Liver (tissue), 10 donors: ENCODE measurements at places on chromosomes 16 and 17.

DNA sequence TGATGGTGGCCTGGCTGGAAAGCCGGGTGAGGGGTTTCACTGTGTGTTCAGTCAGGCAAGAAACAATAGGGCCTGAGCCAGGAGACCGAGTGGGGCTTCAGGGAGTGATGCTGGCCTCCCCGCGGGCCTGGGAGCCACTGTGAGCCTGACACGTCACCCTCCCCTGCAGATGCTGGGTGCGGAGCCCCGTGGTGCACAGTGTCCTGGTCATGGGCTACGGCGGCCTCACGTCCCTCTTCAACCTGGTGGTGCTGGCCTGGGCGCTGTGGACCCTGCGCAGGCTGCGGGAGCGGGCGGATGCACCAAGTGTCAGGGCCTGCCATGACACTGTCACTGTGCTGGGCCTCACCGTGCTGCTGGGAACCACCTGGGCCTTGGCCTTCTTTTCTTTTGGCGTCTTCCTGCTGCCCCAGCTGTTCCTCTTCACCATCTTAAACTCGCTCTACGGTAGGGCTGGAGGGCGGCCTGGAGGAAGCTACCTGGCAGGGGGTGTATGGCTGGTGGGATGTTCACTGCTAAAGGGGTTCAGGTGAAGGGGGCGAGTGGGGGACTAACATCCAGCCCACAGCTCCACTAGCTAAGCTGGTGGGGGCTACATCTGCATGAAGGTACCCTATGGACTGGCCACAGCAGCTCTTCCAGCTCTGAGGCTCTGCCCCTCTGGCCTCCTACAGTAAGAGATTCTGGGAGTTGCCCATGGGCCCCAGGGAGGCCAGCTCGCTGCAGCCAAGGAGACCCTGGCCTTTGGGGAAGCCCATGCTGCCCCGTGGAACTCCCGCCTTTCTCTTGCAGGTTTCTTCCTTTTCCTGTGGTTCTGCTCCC is 32.4 kb downstream of the ADGRG5 start:
- DNase-seq = no peak

GRCh38 chr16:8722025-8722348 is 47.6 kb downstream of the ABAT start:
- no peak for DNase-seq

- DNase-seq = no peak
These were observed 33.5 kb downstream of the GRIN2C start for GRCh38 chr17:74825952-74826719.

GRCh38 chr17:59846394-59847165 is 46.2 kb downstream of the TUBD1 start:
- DNase-seq = no peak

DNA sequence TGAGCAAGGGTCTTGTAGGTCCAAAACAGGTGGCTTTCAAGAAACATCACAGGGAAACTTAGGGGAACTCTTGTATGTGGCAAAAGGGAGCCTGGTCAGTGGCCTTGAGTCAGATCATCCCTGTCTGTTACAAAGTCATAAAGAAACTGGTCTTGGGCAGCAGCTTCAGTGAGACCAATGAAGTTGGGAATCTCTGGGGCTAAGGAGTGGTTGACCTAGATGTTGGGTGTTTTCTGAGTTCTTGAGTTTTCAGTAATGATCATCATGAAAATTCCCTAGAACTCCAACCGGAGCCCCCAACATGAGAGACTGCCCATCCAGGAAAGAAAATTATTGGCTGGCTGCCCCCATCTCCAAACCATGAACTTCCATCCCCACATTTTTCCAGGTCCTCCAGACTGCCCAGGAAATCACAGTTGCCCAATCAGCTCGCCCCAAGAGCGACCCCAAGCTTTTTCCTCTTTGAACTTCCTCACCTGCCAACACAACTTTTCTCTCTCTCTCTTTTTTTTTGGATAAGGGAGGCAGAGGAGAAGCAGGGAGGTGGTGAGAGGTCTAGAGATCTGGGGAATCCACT is 3.9 kb downstream of the CCR7 start:
- DNase-seq = no peak

GRCh38 chr17:77140878-77141767 is at the start of gene SEC14L1:
Gene SEC14L1 (plus strand): TSS chr17:77140969. CDS start chr17:77143597, 2,628 bp downstream.
- peak; percentile 70 for DNase-seq

- no peak for DNase-seq
These were observed 6.8 kb upstream of the SP6 start for GRCh38 chr17:47857551-47858455.

DNA sequence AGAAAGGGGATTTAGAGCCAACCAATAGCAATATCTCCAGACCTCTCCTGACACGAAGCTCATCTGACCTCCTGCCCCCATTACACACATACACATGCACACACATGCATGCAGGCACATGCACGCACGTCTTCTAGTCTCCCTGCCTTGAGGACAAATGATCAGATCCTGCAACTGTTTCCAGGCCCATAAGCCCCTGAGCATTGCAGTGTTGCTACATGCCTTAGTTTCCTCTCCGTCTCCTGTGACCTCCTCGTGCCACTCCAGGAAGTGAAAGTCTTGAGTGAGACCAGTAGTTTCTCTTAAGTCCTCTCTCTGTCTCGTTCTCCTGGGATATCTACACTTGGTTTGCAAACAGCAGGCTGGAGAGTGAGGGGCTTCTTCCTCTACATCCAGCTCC is 8.2 kb downstream of the CIITA start:
- DNase-seq = no peak

DNA sequence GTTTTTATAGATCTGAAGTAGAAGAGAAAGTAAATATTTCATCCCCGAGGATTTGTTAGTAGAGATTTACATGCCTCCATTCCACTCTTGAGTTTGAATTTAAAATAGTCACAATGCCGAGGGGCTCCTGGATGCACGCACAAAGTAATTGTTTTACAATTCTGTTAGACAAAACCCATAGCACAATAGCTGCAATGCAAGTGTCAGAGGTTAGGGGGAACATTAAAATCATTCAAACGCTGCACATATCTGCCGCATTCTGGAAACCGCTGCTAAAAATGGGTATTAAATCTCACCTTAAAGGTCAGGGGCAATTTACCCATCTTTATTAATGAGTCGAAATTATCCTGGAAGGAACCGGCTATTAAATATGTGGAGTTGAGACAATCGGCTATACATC is 528.5 kb upstream of the HSBP1 start:
- no peak for DNase-seq
